ENCODE measurements at places on chromosomes 1 and 21.

DNA sequence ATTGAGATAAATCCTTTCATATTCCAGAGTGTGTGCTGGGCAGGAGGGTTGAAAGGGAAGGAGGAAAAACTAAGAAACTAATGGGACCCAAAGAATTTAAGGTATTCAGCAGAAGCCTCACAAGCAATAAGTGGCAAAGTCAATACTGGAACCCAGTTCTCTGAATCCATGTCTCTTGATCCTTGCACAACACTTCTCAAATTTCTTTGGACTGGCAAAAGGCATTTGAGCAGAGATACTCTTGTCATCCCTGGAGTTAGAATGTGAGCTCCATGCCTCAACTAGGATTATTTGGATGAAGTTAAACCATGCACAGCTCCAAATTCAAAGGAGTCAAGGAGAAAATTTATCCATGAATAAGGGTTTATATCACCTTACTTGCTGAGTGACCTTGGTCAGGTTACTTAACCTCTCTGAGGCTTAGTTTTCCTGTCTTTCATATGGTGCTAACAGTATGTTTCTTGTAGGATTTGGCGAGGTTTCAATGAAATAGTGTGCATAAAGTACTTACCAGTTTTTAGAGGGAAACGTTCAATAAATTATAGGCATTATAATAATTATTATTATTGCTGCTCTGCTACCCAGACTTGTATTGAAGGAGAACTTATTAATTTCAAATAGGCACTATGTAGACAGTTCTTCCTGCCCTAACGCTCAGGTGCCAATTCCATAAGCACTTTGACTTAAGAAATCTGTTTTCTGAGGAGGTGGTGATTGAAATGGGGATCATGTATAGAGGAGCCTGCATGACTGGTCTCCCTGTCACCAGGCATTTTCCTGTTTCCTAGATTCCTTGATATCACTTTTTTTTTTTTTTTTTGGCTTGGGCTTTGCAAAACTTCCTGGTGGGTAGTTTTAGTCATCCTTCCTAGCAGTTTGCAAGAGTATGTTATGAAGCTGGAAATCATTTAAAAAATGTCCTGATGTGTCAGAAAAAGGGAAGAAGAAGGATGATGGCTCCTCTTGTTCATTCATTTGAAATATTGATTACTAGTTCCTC, 125.0 kb upstream of the JUN start:
- DNase-seq = no peak

DNA sequence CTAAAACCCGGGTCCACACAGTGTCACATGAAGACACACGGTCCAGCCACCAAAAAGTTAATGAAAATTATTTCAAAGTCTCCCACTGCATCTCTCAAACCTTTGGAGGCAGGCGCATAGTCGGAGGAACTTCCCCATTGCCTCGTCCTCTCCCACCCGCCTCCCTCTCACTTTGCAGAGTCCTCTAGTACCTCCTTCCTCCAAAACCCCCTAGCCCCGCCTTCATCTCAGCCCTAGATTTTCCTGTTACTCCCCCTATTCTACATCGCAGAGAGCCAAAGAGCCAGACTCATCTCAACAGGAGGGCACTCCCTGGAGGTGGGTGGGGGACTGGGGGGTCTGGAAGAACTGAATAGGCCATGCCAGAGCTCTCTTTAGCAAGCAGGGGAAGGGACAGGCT, 79.3 kb downstream of the DISP3 start:
- no peak for DNase-seq

DNA sequence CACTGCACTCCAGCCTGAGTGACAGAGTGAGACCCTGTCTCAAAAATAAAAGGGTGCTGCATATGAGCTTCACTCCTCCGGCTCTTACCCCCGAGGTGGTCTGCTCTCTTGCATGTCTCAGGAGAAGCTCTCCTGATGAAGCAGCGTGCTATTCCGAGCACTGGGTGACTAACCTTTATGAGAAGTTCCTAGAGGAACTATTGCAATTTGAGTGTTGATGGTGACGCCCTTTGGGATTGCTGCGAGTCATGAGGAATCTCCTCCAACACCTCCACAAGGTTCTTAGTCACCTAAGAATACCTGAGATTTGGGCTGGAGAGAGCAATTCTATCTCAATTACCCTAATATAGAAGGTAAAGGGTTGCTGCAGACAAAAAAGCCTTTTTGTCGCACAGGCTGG, 40.8 kb upstream of the TINAGL1 start:
- no peak for DNase-seq

- no peak for DNase-seq
Measured at GRCh38 chr1:64545118-64545843, 75.4 kb downstream of the CACHD1 start.

DNA sequence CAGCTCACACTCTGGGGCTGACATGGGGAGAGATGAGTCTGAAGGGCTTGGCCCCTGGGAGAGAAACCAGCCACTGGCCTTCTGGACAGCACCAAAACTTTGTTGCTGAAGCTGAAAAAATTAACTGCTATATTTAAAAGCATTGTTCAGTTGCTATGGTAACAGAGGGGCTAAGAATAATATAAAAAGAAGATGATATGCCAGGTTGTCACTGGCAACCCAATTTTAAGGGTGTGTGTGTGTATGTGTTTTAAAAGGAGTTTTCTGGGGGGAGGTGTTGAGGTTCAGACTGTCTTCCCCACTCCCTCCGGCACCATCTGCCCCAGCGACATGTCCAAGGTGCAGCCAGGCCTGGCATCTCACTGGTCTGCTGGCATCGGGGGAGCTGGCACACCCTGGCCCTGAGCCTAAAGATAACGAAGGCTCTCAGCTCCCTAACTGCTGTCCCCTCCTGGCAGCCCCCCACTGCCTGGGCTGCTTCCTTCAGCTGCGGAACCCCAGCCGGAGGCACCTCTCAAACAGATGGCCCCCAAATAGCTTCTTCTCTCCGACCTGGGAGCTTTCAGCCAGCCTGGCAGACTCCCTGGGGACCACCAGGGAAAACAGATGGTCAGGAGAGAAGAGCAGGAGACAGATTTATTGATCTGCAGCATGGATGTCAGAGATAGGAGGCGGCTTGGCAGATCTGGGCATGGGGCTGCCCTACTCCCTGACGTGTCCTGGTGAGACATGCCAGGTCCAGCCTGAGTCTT, 203.9 kb downstream of the HIVEP3 start:
- no peak for DNase-seq

- no peak for DNase-seq
Measured at GRCh38 chr1:201283836-201284553, 689 bp downstream of the PKP1 start.

- DNase-seq = no peak
Measured at GRCh38 chr1:10629816-10630571, 155.2 kb downstream of the PEX14 start.

GRCh38 chr1:6154525-6155319, 25.4 kb downstream of the CHD5 start:
- no peak for DNase-seq

DNA sequence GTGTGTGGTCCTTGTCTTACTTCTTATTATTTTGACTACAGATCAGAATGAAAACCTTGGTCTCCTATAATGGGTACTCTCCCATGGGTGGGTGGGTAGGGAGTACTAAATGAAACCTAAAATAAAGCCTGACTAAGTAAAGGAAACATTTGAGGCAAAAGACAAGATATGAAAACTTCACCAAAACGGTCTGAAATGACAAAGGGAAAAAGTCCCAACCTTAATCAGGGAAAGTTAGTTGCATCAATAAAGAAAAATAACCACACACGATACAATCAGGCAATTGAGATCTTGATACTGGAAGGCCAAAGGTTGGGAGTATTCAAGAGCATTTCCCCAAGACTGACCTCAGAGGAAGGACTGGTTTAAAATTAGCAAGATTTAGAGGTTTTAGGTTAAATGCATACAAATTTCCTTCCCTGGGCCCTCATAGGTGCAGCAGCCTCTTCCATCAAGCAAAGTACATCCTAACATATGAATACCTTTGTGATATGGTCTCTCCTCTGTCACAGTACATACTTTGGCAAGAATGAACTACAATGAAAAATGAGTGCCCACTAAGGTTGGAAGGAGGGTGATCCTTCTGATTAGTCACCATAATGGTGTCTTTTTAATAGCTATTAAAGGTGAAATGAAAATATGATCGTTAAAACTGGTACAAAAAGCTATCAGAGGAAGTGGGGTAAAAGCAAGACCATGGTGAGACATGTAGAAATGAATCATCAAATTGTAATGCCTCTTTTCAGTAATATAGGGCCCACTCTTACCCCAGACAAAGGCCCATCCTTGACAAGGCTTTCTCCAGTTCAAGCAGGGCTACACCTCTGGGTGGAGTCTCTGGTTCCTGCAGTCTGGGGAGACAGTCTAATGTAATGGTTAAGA, 15.3 kb upstream of the TNFSF4 start:
- no peak for DNase-seq

GRCh38 chr1:201774224-201774982, 54.6 kb upstream of the IPO9 start:
- DNase-seq = no peak

- DNase-seq = no peak
Measured at GRCh38 chr1:175088525-175088951, 20.9 kb downstream of the TNN start.

GRCh38 chr1:213605732-213606131, 382.0 kb upstream of the PROX1 start:
- DNase-seq = no peak

- no peak for DNase-seq
Measured at GRCh38 chr21:38505654-38506523, 7.6 kb upstream of the ERG start.

DNA sequence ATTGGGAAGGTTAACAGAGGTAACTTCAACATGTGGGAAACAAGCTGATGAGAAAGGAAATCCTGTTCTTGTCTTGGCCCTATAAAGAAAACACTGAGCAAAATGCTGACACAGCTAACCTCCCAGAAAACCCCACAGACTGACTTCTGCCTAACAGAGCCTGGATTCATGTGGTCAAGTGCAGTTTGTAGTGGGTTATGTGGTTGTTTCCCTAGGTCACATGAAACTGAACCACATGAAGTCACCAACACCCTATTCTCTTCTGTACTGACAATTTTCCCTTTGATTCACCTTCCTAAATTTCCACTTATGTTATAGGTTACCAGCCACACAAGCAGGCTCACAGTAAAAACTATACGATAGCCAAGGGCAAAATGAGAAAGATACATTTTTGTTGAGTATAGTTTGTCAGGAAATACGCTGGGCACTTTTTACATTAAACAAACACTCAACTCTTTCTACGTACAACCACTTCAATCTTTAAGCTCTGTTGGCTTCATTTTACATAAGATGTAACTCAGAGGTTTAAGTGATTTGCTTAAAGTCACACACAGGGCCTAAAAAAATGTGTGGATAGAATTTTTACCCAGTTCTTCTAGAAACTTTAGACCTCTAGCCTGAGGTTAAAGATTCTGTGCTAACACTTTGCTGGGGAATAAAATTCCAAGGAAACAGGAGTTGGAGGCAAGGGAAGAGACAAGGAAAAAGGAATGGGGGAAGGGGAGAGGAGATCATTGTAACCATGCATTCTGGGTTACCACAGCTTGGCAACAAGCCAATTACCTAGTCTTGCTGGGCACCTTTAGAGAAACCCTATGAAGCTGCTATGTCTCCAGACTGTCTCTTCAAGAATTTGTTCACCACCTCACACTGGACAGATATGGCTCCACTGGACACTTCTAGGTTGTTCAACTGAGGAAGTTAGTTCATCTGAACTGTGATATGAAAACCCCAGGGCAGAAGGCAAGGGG, 601.6 kb upstream of the USP24 start:
- DNase-seq = peak; percentile 15

- no peak for DNase-seq
Measured at GRCh38 chr1:91655912-91656449, 155.3 kb downstream of the CDC7 start.

GRCh38 chr1:2330519-2331199, 60.7 kb downstream of the MORN1 start:
- no peak for DNase-seq

DNA sequence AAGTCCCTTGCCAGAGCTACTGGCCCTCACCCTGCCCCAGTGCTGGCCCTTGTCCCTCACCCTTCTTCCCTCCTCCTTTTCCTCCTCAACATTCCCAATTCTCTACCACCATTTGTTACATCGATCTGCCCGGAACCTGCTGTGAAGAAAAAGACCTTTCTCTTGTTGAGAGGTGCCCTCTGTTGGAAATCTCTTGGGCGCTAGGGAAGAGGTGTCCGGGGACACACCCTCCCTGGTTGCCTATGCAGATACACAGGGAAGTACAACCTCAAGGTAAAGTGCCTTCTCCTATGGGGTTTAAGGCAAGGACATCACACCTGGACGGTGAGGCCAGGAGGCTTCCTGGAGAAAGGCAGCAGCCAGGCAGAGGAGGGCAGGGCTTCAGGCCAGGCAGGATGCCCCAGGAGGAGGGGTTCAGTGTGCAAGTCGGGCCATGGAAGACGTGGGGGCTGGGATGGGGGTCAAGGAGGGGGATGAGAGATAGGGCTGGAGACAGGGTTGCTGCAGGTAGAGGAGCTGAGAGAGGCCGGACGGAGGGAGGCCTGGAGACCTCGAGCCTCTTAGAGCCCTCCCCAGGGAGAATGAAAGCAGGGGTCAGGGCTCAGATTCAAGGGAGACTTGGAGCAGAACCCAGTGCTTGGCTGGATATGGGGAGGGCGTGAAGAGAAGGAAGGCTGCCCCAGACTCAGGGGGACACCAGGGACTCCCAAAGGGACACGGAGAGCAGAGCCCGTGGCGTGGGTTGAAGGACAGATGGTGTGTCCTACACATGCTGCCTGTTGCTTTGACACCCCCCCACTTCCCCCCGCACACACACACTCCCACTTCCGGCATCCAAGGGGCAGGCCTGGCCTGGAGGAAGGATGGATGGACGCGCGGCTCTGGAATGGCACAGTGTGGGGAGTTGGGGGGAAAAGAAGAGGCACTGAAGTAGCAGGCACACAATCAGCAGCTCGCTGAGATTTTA, 44.5 kb downstream of the RIPK4 start:
- no peak for DNase-seq

DNA sequence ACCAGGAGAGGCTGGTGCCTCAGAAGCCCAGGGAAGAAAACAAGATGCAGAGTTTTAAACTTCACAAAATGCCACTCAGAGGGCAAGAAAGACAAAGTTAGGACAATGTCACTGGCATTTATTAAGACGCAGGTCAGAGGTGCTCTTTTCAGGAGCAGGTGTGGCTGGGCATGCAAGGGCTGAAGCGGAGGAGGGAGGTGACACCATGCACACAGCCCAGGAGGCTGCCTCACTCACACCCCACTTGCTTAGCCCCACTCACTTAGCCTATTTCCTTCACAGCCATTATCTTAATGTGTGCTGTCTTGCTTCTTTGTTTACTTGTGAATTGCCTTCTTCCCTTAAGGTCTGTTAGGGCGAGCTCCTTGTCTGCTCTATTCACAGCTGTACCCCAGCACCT, 17.2 kb downstream of the HIVEP3 start:
- no peak for DNase-seq

DNA sequence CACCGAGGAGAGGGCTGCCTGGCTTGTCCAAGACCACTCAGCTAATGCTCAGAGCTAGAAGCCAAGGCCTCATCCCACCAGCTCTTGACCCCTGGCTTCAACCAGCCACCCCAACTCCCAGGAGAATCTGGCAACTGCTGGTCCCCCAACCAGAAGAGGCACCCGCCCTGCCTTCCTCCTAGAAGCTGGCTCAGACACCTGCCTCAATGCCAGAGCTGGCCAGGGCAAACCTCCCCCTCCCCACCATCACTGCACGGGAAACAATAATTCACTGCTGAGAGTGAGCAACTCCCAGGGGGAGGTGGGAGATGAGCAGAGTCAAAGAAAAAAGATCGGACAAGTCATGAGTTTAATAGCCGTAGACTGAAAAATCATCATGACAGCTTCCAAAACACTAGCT, 3.3 kb downstream of the CHD5 start:
- DNase-seq = no peak
